NAMALWA (cell line): ENCODE measurements at places on chromosomes 13 and 19.

DNA sequence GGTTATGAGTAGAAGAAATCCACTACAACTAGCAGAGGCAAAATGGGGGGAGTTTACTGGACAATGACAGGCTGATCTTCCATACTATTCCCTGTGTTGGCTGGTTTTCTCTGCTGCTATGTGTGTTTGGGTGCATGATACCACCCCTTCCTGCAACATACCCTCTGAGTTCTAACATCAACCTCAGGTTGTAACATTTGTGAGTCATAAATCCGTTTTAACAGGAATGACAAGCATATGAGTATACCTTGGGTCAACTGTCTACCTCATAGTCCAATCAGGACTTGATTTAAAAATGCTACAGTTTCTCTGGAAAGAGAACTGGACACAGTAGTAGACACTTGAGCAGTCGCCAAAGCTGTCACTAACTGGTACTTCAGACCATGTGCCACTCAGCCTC lies 422.9 kb downstream of the KCTD12 start:
- DNase-seq = no peak

GRCh38 chr19:607301-608154 lies 17.8 kb downstream of the HCN2 start:
- no peak for DNase-seq

DNA sequence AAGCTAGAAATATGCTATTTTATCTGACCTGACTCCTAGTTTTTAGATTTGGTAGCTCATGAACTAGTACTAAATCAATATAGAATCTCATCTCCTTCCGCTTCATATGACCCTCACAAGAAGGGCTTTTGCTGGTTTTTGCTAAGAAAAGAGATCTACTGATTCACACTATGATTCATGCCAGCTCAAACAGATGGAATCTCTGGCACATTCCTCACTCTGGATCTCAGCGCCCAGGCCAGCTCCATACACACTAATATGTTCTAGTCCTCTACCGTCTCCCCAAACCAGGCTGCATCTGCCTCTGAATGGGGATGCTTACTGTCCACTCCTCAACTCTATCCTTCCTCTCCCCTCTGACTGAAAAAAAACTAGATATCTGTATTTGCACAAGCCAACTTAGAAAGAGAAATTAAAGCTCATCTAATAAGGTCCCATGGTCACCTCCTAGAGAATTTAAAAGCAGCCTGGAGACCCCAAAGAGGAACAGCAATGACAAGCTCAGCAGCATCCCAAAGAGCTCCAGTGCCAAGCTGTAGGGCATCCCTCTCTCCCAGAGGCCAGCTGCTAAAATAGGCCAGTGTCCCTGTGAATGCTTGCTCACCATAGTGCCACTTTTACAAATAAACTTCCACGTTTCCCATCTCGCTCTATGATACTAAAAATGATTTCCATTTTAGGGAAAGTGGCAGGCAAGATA lies 74.9 kb downstream of the LHFPL6 start:
- no peak for DNase-seq

DNA sequence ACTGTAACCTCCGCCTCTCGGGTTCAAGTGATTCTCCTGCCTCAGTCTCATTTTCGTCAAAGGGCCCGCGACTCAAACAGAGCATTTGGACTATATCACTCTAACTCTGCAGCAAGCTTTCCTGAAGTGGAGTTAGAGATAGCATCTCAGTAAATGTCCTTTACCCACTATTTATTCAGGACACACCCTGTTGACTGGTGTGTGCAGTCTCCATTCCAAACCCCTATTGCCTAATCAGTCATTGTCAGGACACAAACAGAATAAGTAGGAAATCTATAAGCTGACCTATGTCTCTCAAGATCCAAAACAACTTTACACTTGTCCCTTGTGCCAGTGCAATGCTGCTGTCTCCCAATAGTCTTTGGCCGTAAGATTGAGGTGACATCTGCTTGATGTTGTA lies 1.4 kb downstream of the ZNF222 start:
- DNase-seq = no peak

GRCh38 chr13:30877335-30877734 lies 28.7 kb upstream of the MEDAG start:
- no peak for DNase-seq

GRCh38 chr13:28055357-28055756 lies 45.0 kb downstream of the FLT3 start:
- no peak for DNase-seq

DNA sequence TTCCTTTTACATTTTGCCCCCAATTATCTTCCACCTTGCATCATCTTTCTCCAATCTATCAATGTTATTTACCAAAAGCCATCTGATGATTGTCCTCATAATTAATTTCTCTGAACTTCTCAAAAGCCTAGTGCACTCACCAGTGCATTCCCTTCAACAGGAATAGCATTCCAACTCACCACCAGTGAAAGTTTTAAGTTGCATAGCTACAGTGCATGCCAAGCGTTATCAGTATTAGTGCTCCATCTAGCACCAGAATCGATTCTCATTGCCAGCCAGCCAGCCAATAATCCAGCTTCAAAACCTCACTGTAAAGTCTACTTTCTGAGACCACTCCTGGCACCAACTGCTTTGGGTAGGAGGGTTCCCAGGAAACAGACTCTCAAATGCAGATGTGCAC lies 7.4 kb downstream of the MYCBP2 start:
- DNase-seq = no peak

GRCh38 chr19:55441319-55441691 lies 1.8 kb downstream of the SHISA7 start:
- DNase-seq = peak; percentile 43

- DNase-seq = no peak
These were observed 23.5 kb downstream of the ZNF544 start for GRCh38 chr19:58252102-58252685.

DNA sequence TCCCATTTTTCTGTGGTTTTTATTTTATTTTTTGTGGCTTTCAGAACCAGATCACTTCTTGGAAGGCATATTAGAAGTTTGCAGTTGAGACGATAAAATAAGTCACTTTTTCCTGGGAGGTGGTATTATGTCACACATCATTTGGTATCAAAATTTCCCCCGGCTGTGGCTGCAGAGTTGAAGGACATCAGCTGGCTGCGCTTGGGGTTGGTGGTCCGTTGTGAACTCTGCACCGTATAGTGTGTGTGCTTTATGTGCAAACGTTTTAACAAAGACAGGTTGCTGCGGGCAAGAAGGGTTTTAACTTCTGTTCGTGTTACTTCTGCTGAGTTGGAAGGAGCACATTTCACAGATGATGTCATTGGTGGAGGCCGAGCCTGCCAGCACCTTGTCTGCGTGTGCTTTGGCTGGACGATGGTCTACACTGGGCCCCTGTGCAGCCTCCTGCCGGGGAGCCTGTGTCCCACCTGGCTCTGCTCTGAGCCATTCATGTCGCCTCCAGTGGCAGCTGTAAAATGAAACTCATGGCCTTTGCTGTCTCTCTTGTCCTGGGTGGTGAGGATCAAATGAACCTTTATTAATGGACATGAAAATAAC lies 9.6 kb downstream of the ATP11A start:
- DNase-seq = no peak

DNA sequence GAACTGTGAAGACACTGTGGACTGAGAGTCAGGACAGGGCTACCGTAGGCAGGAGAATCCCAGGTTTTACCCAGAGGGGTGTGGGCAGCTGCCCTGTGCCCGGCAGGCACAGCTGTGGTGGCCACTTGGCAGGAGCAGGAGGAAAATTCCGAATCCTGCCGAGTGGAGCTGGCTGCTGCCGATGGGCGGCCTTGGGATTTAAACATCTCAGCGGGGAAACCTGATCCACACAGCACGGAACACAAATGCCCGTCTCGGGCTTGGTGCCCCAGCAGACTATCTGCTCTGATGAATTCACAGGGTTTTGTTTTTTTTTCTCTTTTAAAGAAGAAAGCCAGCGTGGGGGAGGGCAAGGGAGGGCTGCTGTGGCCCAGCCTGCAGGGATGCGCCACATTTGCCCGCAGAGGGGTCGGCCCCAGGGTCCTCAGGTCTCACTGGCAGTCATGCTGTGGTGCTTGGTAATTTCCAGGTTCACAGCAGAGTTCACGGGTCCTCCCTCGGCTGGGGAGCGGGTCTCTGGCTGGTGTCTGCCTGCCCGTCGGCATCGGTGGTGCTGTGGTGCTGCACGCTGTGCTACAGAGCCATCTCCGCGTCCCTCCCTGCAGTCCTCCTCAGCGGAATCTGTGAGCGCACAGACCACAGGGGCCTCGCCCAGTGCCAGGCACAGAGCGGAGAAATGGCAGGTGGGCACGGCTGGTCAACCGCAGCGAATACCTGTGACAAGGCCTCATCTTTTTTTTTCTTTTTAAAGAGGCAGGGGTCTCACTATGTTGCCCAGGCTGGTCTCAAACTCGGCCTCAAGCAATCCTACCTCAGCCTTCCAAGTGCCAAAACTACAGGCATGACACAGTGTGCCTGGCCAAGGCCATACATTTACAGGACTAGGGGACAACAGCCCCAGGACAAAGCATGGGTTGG lies 28.1 kb downstream of the MPND start:
- no peak for DNase-seq

- no peak for DNase-seq
These were observed 2.7 kb upstream of the RASA3 start for GRCh38 chr13:114134944-114135610.

DNA sequence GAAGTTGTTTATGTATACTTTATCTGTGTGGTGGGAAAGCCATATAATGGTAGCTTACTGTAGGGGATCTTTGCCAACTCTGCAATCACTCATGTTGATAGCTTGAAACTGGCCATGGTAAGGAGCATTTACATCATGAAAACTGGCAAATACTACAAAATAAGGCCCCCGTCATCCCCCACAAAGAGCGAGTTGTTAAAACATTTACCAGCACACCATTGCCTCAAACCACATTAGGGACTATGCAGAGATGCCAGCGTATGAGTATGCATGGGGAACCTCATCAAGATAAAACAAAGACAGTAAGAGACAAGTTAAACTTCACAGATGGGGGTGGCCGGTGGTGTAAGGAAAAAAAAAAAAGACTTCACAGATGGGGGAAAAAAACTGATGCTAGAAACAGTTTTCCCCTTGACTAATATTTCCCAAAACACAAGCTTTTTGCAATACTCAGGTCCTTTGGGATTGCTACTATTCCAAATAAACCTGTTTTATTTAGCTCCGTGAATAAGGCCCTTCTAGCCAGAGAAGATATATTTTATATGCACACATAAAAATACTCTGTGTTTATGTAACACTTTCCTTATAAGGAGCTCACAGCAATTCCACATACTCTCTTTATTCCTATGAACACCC lies 70.6 kb upstream of the SERP2 start:
- DNase-seq = no peak

GRCh38 chr19:55549500-55550320 lies 4.4 kb upstream of the SBK3 start:
- peak; percentile 54 for DNase-seq

GRCh38 chr19:5228932-5229777 lies 111.5 kb downstream of the PTPRS start:
- DNase-seq = no peak

- DNase-seq = peak; percentile 89
These were observed 100.6 kb upstream of the PABPC3 start for GRCh38 chr13:24995225-24995804.

DNA sequence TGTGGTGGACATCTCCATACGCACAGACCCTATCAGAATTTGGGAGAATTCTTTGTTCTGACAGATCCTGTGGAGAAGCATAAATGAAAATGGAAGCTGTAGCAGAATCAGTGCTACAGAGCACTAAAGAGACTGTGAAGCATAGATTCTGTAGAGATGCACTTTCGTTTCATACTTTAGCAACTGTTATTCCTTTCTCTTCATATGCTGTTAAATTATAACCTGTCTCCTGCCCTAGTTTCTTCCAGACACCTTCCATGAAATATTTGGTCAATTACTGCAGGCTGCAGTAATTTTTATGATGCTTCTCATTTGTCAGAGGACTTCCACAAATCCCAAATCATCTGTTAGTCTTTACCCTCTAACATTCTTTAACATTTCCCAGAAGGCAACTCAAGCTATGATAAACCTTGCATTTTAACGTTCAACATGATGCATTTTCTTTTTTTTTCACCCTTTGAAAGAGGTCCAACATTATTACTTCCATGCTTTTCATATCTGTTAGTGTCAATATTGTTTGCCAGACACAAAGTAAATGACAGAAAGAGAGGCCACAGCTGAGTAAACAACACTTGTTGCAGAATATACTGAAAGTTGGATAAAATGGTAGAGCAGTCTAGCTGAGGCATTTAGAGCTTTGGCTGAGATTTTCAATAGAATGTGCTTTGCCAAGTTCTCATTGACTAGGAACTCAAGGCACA lies 412.7 kb downstream of the LMO7 start:
- DNase-seq = no peak

GRCh38 chr13:106500445-106500844 lies 35.0 kb downstream of the EFNB2 start:
- DNase-seq = no peak

- DNase-seq = peak; percentile 61
These were observed 1299.2 kb upstream of the SPRY2 start for GRCh38 chr13:81639984-81640582.

DNA sequence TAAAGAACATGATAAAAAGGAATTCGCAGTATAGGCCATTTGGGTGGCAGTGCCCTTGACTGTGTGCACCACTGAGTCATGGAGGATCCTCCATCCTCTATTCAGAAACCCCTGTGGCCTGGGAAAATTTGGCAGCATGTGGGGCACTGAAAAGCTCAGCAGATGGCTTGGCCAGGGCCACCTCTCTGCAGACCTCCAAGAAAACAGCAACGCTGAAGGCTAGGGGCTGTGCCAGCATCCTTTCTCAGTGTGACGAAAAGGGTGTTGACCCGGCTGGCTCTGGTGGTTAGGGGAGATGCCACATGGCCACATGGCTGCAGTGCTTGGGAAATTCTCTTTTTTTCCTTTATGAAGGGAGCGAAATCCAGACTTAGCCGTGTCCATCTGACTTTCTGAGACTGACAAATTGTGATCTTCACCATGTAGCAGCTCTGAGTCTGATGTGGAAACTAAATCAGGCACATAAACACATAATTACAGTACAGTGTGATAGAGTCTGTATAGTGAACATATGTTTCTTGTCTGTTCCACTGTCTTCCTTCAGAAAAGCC lies 178.0 kb downstream of the KCTD12 start:
- no peak for DNase-seq

- peak; percentile 100 for DNase-seq
These were observed at the start of gene CCDC61 for GRCh38 chr19:45994998-45995714. TSS of gene CCDC61 (plus strand) at chr19:45995467. CDS start at chr19:46003019, 7,552 bp downstream.

DNA sequence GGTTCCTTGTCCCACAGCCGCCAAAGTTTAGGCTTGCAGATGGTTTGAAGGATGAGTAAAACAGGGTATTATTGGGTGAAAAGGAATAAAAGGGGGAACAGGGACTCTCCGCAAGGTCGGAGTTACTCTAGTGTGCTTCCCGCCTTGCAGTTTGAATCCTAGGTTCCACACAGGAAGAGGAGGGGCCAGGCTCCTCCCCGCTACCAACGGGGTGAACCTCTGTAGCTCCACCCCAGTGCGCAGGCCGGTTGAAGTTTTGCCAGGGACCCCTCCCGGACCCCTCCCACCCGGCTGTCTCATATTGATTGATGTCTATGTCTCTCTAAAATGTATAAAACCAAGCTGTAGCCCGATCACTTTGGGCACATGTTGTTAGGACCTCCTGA lies 11.6 kb upstream of the GTF2F2 start:
- DNase-seq = no peak

DNA sequence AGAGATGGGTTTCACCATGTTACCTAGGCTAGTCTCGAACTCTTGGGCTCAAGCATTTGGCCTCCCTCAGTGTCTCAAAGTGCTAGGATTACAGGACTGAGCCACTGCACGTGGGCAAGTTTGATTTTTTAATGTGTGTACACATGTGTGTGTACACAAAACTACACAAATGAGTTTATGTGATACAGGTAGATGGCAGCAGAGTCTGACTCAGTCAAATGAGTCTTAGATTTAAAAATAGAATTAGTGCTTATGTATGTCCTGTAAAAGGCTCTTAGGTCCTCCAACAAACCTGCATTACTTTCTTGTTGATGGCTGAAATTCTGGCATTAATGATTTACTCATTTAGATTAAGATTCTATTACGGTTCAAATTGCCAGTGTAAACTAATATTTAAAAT lies 293.7 kb downstream of the PCDH17 start:
- DNase-seq = no peak
